Activated CD8-positive, alpha-beta memory T cell treated with anti-CD3 and anti-CD28 coated beads for 1 hour (primary cell): ENCODE measurements at places on chromosomes 16 and 17.

DNA sequence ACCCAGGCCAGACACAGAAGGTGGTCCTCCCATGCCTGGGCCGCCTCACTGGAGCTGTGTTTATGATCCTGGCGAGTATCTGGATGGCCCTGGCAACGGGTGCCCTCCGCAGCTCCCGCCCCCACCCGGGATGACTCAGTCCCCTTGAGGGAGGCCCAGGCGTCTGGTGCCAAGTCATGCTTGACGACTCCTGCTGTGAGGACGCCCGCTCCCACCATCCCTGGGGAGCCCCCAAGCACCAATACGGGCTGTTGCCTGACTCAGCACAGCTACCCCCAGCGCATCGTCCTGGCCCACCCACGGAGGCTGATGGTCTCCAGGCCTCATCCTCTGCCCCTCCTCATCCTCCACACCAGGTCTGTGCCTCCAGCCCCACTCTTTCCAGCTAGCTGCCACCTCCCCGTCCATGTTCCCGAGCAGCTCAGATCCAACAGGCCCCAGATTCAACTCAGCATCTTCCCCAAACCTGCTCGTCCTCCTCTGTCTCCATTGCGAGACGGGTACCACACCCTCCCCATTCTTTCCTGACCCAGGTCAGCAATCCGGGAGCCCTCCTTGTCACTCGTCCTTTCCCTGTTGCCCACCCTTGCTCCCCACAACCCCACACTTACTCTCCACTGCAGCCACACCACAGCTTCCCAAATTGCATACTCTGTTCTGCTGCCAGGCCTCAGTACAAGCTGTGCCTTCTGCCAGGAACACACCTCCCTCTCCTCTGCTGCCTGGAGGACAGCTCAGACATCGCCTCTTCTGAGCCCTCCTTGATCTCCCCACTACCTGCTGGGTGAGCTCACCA is 2.6 kb downstream of the CAMKK1 start:
- no peak for DNase-seq

- DNase-seq: no peak
Measured at GRCh38 chr17:2093349-2093748, 38.4 kb downstream of the HIC1 start.

- DNase-seq: no peak
Measured at GRCh38 chr16:58684001-58684353, 593 bp downstream of the SLC38A7 start.

DNA sequence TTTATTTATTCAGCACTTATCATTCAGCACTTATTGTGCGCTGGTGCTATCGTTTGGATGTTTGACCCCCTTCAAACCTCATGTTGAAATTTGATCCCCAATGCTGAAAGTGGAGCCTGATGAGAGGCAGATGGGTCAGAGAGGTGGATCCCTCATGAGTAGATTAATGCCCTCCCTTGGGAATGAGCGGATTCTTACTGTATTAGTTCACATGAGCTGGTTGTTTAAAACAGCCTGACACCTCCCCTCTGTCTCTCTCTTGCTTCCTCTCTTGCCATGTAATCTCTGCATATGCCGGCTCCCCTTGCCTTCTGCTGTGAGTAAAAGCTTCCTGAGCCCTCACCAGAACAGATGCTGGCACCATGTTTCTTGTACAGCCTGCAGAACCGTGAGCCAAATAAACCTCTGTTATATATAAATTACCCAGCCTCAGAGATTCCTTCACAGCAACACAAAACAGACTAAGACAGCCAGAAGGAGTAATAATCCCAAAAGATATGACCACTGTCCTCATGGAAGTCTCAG is 111.1 kb downstream of the CACNG3 start:
- no peak for DNase-seq

GRCh38 chr17:10646392-10646990 is 10.6 kb downstream of the MYH3 start:
- DNase-seq: peak; percentile 40

GRCh38 chr16:88012360-88012759 is 61.1 kb downstream of the BANP start:
- DNase-seq: no peak

DNA sequence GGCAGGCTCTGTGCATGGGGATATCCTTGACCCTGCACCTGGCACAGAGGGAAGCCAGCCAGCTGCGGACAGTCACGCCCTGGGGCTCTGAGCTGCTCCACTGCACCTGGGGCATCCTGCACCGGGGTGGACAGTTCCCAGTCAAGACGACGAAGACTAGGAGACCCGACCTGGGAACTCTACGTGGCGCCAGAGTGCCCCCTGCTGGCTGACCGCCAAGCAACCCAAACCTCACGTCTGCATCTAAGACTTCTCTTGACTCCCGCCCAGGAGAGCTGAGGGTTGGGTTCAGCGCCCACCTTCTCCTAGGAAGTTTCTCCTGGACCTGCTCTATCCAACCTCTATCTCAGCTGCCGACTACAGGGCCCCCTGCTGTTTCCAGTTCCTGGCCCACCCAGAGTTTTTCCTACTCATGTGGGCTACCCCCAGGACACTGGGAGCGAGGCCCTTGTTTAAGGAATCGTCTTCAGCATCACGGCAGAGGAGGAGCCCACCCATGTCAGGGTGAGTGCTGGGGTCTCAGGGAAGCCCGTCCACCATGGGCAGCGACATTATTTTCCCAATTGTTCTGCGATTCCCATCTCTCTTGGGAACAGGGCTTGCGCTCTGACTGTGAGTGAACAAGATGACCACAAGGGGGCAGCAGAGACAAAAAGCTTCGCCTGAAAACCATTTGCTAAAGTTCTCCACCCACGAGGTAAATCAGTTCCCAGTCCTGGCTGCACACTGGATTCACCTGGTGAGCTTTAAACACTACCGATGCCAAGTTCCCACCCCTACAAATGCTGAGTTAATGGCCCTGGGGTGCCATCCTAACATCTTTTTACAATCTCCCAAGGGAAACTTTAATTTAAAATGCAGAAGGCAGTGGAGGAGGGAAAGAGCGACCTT is 29.3 kb downstream of the TLE7 start:
- peak; percentile 40 for DNase-seq

GRCh38 chr16:85129876-85130704 is 17.8 kb upstream of the CIBAR2 start:
- no peak for DNase-seq

GRCh38 chr16:49019081-49019633 is 262.5 kb downstream of the CBLN1 start:
- no peak for DNase-seq

- no peak for DNase-seq
Measured at GRCh38 chr16:52424591-52424990, 122.4 kb downstream of the TOX3 start.

DNA sequence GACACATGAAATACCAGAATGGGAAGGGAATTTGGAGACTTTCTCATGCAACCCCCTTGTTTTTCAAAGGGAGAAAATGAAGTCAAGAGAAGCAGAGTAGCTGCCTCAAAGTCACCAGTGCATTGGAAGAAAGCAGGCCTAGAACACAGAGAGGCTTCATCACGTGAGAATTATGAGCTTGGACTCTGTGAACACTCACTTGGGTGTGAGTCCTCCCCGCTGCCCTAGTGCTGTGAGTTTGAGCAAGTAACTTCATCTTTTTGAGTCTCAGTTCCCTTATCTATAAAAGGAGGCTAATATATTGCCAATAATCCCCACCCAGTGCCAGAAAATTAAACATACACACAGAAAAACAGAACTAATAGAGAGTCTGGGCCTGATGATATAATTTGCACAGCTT is 315.8 kb downstream of the XYLT1 start:
- DNase-seq: no peak

DNA sequence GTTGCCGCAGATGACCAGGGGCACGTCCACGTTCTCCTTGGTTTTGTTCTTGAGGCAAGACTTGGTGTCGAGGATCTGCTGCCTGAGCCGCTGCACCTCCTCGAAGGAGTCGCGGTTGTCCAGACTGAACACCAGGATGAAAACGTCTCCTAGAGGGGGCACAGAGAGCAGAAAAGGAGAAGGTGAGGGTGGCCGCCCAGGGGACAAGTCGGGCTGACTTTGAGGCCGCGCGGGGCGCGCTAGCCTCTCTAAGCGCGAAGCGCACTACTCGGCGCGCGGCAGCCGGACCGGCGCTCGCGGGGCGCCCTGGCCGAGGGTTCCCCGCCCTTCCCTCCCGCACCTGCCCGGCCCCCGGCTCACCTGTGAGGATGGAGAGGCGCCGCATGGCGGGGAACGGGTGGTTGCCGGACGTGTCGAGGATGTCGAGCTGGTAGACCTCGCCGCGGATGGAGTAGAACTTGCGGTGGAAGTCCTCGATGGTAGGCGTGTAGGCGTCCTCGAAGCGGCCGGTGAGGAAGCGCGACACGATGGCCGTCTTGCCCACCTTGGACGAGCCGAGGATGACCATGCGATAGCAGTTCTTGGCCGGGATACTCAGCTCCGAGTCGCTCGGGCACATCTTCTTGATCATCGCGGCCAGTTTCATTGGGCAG is 533 bp downstream of the RASD1 start:
- DNase-seq: no peak

GRCh38 chr16:84641643-84642358 is 6.5 kb upstream of the KLHL36 start:
- no peak for DNase-seq

- no peak for DNase-seq
Measured at GRCh38 chr16:87114832-87115231, 202.4 kb downstream of the C16orf95 start.

DNA sequence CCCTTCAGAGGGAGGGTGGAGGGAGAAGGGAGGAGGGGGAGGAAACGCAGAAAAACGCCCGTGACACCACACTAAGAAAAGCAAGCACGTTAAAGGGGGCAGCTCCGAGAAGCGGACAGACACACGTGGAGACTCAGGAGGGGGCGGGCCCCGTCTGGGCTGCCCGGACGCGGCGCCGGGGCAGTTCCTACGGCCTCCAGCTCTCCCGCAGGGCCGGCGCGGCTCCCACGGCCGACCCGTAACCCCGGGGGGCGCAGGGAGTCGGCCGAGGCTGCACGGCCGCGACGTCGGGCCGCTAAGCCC is 362 bp downstream of the KLHDC4 start:
- DNase-seq: peak; percentile 37

GRCh38 chr16:74667255-74667700 is 601 bp upstream of the RFWD3 start:
- no peak for DNase-seq

DNA sequence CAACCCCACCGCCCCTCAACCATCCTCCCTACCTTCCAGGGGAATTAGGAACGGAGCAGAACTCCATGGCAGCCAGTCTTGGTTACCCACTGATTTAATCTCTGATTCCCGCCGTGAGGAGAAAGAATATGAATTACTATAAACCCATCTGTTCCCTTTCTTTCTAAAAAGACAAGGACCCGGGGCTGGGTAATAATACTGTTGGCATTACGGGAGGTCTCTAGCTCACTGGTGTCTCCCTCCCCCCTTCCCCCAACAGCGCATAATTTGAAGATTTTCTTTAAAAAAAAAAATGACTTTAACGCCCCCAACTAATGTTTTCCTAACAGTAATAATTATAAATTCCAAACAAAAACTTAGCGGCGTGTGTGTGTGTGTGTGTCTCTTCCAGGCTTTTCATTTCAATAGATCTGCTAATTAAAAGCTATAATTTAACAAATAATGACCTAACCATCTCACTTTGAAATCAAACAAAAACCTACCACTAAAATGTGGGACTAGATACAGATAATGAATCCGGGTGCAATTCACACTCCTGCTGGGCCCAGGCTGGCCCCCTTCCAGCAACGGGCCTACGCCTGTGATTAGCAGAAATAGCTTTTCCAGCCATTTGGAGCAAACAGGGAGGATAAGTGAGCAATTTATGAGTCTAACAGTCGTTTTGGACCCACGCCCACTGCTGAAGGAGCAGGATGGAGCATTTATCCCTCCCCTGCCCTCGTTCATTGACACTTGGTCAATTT is 18.2 kb upstream of the BHLHA9 start:
- no peak for DNase-seq

DNA sequence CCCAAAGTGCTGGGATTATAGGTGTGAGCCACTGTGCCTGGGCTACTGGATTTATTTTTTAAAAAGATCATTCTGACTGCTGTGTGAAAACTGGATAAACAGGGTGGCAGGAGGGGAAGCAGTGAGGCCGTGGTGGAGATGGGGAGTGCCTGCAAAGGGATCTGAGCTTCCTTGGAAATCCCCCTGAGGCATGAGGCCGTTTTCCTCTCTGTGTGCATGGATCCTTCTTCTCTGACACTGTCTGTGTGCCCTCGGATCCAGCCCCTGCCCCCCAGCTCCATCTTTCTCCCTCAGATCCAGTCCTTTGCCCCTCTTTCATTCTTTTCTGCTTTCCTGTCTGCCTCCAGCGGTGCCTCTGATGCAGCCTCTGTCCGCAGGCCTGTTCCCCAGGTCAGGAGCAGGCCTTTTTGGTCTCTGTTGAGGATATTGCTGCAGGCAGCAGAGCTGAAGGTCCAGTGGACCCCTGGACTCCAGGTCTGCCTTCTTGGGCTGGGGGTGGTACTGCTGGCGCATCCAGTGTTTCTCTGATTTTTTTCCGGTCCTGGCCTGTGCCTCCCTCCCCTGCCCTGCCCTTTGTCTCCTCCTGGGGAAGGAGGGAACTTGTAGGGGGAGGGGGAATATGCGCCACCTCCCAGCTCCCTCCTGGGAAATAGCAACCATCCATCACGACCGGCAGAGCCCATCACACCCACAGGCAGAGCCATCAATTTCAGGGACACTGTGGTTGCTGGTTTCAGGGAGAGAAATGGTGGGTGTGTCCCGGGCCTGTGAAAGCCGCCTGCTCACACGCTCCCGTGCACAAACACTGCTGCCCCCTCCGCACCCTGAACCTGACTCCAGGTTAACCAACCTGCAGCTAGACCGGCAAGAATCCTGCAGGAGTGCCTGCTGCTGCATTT is 17.0 kb downstream of the MGAT5B start:
- no peak for DNase-seq

- no peak for DNase-seq
Measured at GRCh38 chr17:78307887-78308638, 51.8 kb downstream of the SOCS3 start.

DNA sequence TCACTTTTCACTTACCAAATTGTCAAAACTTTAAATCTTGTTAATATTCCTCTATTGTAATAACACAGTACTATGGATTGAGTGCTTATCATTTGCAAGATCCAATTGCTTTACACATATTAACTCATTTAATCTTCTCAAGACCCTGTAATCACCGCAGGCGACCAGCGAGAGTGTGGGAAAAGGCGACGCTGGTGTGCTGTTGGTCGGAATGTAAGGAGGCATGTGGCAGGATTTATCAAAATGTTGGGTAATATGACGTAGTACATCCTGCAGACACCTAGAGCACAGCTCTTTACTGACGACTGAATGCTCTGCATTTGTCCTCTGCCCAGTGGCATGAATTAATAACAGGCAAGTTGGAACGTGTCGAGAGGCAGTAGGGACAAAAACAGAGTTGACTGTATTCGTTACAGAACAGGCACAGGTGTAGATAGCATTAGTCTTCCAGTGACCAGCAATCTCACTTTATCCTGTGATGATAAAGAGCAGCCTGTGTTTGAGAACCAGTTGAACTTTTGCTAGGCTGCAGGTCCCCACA is 80.3 kb downstream of the TNRC6C start:
- DNase-seq: no peak

- DNase-seq: no peak
Measured at GRCh38 chr16:79361132-79361751, 239.3 kb downstream of the MAF start.

- DNase-seq: no peak
Measured at GRCh38 chr16:84463221-84463620, 41.2 kb downstream of the MEAK7 start.
